ENCODE measurements at places on chromosomes 11 and 22.
A peak's percentile ranks its signal among the peaks of the same experiment; 100 is the strongest.

GRCh38 chr11:8757533-8757932 is 74.9 kb downstream of the RPL27A start:
- DNase-seq, result no peak

DNA sequence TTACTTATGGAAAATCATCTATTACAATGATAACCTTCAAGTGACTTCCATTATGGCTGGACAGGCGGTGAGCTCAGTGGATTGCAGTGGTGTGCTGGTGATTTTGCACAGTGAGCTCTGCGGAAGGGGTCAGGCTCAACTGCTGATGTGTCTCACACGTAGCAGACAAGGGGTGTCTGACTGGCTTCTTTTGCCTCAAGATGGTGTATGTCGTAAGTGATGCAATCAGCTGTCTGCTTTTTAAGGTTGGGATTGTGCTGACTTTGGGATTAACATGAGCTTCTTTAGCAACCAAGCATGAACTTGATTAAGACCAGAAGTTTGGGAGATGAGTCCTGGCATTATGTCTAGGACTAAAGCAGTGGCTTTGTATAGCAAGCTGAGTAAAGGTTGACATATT is 49.5 kb downstream of the POLD3 start:
- no peak for DNase-seq

DNA sequence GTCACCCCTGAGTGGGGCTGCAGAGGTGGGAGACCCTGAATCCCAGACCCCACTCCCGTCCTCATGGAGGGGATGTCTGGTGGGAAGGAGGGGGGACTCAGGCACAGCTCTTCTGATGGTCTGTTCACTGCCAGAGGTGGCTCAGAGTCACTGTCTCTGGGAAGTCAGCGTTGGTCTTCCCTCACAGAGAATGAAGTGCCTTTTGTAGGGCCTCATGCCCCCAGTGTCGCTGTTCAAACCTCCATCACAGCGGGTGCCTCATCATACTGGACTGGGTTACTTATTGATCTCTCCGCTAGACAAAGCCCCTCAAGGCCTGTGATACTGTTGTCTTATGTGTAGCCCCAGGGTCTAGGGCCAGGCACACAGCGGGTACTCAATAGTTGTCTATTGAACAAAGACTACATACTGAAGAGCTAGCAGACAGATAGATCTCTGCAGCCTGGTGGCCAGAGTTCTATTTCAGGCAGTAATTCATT is 41.3 kb downstream of the CD6 start:
- no peak for DNase-seq

GRCh38 chr22:34414467-34415440 is 494.5 kb upstream of the LARGE1 start:
- DNase-seq, result no peak

DNA sequence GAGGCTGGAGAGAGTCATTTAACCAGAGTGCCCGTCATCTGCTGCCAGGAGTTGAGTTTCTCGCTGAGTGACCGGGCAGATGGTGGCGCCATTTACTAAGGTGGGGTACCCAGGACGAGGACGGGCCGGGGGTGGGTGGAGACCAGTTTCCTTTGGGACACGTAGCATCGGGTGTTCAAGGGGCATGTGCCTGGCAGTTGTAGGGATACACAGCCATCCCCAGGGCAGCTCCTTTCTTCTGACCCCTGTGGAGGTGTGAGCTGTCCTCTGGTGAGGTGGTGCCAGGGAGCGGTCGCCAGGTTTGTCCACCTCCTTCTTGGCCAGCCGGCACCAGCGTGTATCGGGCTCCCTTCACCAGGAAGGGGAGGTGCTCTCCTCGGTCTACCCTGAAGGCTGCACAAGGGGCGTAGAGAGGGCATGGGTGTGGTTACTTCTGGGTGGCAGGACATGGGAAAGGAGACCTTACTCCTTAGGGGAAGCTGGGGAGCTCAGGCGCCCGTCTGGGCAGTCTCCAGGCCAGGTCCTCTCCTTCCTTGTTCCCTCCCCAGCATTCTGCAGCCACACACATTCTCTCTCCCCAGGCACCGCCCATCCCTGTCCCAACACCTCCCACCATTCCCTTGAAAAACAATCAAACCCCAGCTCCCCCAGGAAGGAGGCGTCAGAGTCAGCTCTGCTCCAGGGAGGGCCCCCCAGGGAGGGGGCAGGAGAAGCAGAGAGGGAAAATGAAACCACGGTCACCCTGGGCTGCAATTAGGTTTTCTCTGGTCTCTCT is 10.3 kb upstream of the MB start:
- peak; percentile 31 for DNase-seq

- no peak for DNase-seq
Observed at GRCh38 chr11:113163291-113164030, 150.9 kb upstream of the TTC12 start.

- no peak for DNase-seq
Observed at GRCh38 chr11:116614306-116615210, 158.2 kb downstream of the BUD13 start.

GRCh38 chr22:44473166-44473565 is 24.9 kb downstream of the RTL6 start:
- DNase-seq, result no peak

DNA sequence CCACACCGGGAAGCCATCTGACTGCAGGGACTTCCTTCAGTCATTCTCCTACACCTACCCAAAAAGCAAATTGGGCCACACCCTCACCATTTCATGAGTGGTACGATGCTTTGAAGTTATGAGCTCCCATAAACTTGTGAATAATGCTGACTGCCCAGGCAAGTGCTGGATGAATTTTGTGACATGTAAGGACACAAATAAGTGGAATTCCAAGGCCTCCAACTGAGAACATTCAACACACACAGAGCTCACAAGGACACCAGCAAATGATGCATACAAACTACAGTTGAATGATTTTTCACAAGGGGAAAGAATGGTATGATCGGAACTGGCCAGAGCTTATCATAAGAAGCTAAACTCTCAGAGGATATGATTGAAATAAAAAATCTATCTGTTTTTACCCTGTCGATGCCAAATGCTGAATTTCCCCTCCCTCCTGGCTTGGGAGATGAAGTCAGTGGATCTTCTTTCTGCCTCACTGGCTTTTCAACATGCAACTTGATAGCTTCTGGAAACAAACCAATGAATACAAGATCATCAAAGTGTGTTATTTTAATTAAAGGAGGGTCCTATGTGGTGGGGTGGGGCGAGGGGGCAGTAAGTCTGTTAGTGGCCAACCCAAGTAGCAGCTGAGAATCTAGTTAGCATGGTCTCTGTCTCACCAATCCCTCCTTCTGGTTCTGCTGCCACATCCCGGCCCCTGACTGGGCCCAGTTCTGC is 123.8 kb downstream of the WT1 start:
- no peak for DNase-seq

DNA sequence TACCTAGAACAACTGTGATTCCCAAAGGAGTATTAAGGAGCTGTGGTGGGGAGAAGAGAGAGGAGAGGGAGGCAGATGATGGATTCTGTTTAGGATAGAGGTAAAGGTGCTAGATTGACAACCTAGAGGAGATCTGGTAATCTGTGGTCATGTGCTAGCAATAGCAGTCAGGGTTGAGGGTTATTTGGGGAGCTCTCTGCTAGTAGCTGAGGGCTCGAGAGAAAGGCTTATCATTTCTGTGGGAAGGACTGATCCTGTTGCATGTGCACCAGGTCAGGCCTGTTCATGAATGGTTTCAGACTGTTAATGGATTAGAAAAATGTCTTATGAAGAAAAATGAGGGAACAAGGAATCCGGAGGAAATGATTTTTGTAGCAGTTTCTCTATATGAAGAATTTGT is 63.2 kb downstream of the MTMR3 start:
- no peak for DNase-seq

DNA sequence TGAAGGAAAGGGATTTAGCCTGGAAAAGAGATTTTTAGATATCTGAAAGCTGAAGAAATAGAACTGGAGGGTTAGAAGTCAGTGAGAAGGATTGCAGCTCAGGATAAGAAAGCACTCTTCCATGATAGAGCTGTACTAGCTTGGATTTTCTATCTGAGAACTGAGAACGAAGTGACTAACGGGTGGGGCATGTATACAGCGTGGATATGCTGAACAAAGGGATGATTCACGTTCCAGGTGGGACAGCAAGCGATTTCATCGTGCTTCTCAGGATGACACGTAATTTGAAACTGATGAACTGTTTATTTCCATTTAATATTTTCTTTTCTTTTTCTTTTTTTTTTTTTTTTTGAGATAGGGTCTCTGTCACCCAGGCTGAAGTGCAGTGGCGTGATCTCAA is 53.0 kb downstream of the GRAMD1B start:
- DNase-seq, result no peak

DNA sequence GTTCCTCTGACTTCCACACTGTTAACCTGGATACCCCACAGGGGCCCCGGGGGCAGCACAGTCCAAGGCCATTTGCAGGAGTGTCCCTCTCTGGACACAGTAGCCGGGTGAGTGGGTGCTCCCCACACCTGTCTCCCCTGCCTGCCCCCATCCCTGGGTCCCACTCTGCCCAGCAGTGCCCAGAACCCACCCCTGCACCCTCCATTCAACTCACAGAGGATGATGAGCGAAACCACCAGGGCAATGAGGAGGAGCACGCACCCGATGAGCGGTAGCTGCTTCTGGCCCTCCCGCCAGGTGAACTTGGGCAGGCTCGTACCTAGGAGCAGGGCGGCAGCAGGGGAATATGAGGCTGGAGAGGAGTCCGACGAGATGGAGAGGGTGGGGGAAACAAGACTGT is 12.2 kb downstream of the TMPRSS13 start:
- DNase-seq, result no peak

DNA sequence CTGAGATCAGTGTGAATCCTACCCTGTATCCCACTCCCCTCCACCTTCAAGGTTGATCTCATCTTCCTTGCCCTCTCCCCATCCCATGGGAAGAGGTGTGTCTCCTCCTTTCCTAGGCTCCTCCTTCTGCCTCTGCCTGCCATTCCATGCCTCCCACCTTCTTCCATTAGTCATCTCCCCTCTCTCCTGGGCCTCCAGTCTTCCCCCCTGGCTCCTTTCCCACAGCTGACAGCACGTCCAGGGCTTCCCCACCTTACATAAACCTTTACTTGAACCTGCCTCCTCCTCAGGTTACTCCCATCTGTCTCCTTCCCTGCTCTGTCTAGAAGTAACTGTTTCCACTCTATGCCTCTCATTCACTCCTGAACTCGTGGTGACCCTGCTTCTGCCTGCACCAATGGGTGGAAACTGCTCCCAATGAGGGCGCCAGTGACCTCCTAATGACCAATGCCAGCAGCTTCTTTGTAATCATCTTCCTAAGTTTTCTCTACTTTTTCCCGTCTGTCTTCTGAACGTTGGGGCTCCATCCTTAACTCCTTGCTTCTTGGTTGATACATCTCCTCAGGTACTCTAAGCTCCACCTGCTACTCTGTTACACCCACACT is 266.9 kb upstream of the NARS2 start:
- DNase-seq, result no peak

DNA sequence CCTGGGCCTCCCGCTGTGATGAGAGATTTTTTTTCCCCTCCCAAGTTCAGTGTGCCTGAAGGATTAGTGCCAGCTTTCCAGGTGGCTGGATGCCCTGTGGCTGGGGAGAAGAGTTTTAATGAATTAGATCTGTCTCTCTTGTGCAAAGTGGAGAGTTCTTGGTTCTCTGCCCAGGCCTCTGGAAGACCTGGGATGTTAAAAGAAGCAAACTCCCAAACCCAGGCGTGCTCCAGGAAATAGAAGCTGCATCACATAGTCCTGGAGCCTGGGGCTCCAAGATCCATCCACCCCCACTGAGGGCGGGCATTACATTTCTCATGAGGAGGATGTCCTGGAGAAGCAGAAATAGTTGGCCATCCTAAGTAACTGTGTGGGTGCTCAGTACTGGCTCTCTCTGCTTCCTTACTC is 30.6 kb downstream of the SDHAF2 start:
- no peak for DNase-seq

DNA sequence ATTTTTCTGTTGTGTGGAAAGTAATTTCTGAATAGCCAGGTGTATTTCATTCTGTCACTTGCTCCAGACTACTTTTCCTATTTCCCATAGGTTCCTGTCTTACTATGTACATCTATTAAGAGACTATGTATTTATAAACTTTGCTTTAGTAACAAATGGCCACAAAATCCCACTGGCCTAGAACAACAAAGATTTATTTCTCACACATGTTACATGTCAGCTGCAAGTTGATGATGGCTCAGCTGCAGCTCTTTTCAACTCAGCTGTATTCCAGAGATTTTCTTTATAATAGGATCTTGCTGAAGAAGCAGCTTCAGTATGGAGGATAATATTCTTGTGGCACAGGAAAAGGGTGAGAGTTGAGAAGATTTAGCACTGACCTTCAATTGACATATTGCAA is 539.6 kb upstream of the LRRC4C start:
- DNase-seq, result no peak

GRCh38 chr11:19555266-19555665 is 157.4 kb upstream of the NAV2 start:
- DNase-seq, result no peak

- DNase-seq, result no peak
Observed at GRCh38 chr11:17459236-17459896, 17.3 kb downstream of the ABCC8 start.

- peak; percentile 77 for DNase-seq
Observed at GRCh38 chr22:50544078-50544745, 1.5 kb upstream of the KLHDC7B start.

- no peak for DNase-seq
Observed at GRCh38 chr11:6321961-6322362, 1.7 kb upstream of the CAVIN3 start.

- DNase-seq, result no peak
Observed at GRCh38 chr11:76237914-76238313, 31.6 kb upstream of the WNT11 start.

DNA sequence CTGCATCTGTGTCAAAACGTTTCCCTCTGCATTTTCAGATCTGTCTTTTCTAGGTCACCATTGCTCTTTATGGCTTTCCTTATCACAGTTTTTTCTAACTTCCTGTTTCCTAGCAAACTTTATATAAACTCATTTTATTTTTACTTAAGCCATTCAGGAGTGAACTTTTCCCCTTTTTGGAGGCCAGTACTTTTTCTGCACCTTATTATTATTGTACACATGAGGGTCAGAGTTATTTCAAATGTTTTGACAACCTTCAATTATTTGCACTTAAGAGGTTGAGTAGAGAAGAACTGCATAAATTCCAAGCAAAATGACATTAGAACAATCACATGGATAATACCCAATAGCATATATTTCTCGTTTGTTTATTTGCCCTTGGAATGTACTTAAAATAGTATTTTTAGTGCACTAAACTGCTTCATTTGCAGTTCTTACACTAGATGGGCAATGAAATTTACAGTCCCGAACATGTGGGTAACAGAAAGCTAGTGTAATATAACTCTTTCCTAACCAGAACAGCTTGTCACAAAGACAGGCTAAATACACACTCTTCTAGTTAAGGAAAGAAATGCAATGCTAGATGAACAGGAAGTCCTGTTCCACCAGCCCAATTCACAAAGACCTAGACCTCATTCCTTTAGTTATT is 79.5 kb downstream of the UBASH3B start:
- no peak for DNase-seq

- DNase-seq, result no peak
Observed at GRCh38 chr11:597166-597725, 18.5 kb downstream of the IRF7 start.
